ENCODE measurements at places on chromosomes 6 and 20.
A peak's percentile ranks its signal among the peaks of the same experiment; 100 is the strongest.

GRCh38 chr6:135192256-135193174 lies 11.4 kb downstream of the MYB start:
- DNase-seq: no peak

DNA sequence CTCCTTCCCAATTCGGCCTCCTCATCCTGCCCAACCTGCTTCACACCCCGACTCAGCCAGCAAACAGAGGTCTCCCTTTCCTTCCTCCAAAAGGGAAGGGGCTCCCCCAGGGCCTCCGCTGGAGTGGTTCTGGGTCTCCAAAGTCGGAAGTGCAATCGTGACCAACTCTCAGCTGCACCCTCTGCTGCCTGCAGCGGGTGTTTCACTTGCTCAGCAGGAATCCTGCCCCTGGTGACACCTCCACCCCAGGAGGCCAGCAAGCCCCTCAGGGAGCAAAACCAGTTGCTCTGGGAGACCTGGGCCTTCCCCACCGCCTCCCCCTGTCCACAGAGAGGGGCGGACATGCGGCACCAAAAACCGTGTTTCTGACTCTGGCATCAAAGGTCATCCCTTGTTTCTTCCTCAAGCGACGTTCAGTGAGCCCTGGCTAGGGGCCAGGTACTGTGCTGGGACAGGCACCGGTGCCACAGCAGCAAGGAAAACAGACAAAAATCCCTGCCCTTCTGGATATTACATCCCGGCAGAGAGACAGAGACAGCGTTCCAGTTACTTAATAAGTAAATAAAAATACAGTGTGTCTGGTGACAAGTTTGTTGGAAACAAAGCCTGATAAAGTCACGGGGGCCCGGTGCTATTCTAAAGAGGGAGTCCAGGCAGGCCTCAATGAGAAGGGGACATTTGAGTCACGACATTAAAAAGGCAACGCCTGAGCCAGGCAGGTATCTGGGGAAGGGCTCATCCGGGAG lies 219.0 kb downstream of the BMP7 start:
- no peak for DNase-seq

DNA sequence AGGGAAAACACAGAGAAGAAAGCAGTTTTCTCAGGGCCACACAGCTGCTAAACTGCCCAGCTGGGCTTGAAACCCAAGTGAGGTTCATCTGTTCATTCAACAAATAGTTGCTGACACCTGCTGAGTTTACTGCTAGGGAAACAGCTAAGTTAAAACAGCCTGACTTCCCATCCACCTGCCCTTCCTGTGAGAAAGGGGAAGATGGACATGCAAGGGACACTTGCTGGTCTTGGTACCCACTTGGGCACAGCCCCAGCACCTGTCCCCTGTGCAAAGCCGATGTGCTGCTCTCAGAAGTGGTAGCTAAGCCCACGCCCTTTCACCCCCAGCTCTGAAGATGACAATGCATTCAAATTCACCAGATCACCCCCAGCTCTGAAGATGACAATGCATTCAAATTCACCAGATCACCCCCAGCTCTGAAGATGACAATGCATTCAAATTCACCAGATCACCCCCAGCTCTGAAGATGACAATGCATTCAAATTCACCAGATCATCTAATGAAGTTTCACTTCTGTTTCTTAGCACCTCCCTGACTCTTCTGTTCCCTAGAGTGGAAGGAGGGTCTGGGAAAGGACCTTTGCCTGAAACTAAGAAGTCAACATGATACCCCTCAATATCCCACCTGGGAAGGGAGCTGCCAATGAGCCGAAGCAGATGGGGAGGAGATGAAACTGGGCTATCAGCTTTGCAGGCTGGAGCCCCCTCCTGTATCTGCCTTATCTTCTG lies 46.0 kb upstream of the TOP1 start:
- DNase-seq: no peak

GRCh38 chr6:111768431-111768770 lies 104.9 kb downstream of the FYN start:
- no peak for DNase-seq

- no peak for DNase-seq
Measured at GRCh38 chr6:90162648-90163387, 133.8 kb downstream of the BACH2 start.

GRCh38 chr6:25456249-25457040 lies 177.3 kb downstream of the CARMIL1 start:
- no peak for DNase-seq

DNA sequence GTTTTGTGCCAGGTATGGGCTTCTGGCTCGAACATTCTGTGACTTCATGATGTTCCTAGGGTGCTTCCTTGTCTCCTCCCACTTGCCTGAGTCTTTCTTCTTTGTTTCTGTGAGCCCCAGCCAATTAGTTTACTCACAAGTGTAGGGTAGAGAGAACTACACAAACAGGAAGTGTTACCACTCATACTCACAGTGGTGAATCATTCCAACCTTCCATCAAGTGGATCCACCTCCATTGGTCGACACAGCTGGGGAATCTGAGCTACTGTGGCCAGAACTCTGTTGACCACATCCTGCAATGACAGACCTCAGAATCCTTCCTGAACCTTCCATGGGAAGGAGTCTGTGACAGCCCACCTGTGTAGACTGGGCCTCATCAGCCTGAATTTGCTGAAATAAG lies 76.8 kb downstream of the UNC5CL start:
- DNase-seq: no peak

DNA sequence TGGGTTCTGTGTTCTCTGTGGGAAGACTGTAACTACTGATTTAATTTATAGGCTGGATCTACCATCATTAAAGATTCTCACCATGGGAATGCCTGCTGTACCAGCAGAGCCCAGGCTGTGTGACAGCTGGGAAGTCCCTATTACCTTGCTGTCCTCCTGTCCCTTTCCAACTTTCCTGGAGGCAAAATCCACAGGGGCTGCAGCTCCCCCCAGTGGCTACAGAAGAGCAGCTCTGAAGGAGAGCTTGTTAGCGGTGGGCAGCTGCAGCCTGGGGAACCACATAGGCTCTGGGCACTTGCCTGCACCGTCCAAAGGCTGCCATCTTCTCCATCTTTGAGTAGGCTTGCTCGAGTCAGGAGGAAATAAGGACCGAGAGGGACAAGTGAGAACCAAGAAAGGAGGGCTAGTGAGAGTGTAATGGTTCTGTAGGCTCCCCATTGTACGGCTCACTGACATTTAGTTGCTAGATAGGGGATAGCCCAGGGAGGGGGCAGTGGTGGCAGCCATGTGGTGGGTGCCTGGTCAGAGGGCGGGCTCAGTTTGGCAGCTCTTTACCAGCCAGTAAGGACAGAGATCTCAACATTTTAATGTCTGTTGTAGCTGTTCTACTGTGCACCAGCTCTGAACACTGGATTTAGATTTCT lies 155.1 kb upstream of the MLIP start:
- peak; percentile 90 for DNase-seq

GRCh38 chr20:37364013-37364926 lies 18.3 kb downstream of the SRC start:
- no peak for DNase-seq

DNA sequence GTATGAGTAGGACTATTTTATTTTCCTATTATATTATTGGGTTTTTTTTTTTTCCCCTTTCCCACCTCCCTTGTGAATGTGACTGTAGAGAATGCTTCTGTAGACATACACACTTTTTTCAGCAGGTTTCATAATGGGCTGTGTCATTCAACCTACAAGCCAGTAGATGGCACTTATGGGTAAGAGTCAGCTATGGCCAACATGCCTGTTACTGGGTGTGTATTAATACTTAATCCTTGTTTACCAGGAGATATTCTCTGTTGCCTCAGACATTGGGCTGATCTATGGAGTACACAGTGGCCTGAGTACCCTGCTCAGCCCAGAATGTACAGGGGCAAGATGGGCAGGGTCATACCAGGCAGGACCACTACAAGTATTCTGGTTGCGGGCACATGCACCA lies 382.5 kb downstream of the EPHA7 start:
- peak; percentile 50 for DNase-seq

DNA sequence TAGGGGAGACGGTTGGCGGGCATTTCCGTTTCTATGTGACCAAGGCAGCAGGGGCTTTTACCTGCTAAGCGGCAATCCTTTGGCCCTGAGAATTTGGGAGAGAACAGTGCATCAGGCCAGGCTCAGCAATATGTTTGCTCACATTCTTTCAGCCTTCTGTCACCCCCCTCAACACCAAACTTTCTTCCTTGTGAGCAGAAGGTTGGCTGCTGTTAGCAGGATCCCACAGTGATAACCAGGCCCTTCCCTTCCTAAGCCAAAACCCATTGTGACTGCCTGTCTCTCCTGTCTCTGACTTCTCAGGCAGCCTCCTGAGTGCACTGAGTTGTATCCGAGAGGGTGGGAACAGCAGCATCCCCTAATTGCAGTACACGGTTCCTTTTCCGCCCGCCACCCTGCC lies 43.7 kb downstream of the STK35 start:
- DNase-seq: no peak

DNA sequence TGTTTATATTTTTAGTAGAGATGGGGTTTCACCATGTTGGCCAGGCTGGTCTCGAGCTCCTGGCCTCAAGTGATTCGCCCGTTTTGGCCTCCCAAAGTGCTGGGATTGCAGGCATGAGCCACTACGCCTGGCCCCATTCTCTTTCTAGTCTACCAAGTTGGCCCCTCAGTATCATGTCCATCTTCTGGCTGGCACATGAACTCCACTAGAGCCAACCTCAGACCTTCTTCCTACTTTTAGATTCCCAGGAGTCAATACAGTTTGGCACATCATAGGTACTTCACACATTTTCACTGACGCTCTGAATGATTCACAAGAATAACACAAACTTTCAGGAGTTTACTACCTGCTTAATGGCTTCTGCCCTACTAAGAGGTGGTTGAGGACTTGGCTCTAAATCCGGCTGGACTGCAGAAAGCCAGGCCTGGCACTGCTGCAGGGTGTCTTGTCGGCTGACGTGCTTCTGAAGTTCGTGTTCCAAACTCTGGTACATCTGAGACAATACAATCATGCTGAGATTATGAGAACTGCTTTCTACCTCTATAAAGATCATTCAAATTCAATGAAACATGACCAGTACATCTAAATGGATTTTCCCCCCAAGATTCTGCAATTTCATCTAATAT lies 293.3 kb downstream of the SYNE1 start:
- DNase-seq: no peak

DNA sequence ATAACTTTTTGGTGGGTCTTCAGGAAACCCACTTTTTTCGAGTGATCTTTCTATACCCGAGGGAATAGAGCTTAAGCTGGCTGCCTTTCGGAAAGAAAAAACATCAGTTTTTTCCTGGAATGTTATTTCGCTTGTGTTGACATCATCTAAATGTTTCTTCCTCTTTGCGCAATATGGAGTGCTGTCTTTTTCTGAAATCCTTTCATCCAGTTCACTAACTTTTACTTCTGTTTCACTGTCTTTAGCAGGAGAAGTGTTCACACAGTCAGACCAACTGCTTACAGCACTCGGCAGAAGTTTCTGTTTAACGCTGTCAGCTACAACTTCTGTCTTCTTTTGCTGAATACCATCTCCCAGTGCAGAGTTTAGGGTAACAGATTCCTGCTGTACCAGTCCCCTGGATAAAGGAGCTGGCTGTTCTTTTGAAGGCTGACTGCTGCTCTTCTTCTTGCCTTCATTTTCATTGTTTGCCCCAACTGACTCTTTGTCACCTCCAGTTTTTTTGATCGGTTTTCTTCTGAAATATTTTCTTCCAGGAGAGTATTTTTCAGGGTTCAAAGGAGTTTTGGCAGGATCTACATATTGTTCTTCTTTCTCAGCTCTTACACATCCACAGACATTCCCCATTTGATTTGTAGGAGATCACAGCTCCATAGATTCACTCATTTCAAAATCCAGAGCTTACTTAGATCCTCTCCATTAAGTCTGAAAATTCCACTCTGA lies 50.0 kb upstream of the DST start:
- DNase-seq: peak; percentile 63

DNA sequence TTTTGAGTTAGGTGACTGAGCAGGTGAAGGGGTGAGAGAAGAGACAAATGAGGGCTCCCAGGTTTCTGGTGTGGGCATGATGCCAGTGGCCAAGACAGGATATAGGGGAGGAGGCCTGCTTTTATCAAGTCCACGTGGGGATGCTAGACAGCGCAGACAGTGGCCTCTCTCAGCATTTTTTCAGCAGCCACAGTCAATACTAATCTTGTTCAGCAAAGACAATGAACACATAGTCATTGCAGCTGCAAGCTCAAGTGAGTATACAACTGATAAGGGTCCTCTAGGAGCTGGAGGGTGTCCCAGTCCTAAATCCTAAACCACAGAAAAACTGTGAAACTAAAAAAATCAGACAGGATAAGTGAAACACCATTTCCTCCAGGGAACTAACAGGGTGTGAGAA lies 48.6 kb downstream of the UQCC1 start:
- peak; percentile 43 for DNase-seq

GRCh38 chr6:169415179-169415578 lies 161.5 kb upstream of the THBS2 start:
- no peak for DNase-seq

DNA sequence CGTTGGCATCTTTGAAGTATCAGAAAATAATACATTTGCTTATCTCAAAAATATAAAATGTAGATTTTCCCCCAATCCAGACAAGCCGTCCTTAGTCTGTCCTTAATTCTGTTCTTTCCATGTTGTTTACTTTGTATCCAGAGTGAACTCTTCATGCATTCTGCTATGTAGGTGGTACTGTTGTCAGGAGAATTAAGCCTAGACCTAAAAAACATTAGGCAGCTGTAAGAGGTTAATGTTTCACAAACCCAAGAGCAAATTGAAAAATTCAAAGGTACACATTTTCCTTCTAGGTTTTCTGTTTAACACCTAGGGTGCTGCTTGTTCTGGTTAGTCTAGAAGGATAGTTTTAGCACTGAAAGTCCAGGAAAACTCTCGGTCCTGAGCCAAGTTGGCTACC lies 426.4 kb downstream of the QKI start:
- no peak for DNase-seq

DNA sequence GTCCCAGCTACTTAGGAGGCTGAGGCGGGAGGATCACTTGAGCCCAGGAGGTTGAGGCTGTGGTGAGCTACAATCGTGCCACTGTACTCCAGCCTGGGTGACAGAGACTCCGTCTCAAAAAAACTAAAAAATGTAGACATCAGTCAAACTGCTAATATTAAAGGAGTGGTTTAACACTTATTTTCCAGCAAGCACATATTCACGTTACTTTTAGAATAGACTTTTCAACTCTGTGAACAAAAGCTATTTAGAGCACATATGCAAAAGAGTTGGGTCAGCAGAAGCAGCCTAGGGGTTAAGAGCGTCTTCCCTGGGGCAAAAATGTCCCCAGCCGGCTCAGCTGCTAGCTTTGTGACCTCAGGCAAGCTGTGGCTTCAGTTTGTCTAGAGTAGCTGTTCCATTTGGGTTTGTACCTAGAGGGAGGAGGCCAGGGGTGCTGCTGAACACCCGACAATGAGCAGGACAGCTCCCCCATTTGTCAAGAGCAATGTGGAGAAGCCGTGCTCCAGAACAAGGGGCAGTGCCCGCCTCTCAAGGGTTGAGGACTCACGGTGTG lies 62.5 kb upstream of the PTGIS start:
- no peak for DNase-seq

Measured in midbrain (tissue), 1 donor.